ENCODE measurements at places on chromosomes 2 and 18.
A peak's percentile ranks its signal among the peaks of the same experiment; 100 is the strongest.

DNA sequence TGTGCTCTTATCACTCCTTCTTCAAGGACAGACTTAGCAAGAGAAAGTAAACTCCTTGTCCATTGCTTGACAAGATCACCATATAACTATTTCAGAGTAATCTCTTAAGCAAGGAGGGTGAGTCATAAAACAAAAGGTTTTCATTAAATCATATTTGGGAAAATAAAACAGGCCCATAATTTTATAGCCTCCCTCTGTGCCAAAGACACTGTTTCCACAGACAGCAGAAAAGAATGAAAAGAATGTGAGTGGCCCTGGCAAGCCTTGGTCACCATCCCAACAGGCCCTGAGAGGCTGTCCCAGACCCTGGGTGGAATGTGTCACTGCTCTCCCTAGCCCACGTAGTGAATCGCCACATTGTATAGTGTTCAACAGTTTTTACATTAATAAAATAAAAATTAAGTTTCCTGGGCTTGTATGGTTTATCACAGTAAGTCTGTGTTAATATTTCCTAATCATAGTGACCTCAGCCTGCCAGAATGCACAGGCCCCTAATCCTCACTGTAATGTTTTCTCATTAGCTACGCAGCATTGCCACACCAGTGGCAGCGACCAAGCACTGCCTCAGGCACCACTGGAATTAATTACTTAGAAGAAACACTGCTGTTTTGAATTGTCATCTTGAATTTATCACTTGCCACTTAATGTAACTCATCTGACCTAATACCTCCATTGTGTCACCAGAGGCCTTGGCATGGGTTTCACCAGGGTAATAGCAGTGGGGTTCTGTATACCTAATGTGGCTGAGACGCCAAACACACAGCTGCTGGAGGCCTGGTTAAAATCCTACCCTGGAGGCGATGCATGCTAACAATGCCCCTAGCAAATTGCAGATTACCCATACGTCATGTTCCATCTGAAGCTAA lies 401.9 kb downstream of the LNPK start:
- DNase-seq = no peak

- DNase-seq = no peak
Measured at GRCh38 chr18:67509741-67510391, 6.7 kb downstream of the DSEL start.

- DNase-seq = no peak
Measured at GRCh38 chr2:214244847-214245246, 166.0 kb upstream of the VWC2L start.

DNA sequence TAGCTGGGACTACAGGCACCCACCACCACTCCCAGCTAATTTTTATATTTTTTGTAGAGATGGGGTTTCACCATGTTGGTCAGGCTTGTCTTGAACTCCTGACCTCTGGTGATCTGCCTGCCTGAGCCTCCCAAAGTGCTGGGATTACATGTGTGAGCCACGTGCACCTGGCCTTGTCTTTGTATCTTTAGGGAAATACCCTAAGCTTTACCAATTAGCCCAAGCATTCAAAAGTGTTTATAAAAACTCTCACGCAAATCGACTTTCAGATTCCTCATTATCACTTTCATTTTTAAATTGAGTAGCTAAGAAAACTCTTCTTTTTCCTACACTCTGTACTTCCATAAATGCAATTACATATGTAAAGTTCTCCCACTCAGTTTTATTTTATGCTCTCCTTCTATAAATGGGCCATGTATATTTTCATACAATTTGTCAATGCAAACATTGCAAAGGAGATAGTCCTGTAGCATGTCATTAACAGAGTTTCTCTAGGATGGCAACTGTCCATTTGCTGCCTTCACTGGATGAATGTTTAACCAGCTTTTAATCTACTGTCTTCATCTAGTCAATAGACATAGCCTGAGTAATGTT lies 326.2 kb upstream of the LRATD1 start:
- DNase-seq = no peak

GRCh38 chr18:11752116-11752911 lies 63.2 kb downstream of the GNAL start:
- no peak for DNase-seq

DNA sequence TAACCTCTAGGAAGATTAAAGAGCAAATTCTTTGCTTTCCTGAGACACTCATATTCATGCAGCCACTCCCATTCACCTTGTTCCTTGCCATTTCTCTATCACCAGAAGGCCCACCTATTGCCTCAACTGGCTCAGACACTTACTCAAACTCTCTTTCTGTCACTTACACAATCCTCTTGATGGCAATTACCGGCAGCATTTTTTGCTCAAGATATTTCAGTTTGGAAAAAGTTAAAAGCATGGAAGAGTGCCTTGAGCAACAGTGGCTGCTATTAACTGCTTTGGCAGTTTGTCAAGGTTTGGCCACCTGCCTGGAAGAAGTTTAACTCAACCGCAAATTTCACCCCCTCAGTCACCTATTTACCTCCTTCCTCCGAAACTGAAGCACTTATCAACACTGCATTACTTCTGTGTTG lies 1104.0 kb upstream of the PIK3C3 start:
- no peak for DNase-seq

DNA sequence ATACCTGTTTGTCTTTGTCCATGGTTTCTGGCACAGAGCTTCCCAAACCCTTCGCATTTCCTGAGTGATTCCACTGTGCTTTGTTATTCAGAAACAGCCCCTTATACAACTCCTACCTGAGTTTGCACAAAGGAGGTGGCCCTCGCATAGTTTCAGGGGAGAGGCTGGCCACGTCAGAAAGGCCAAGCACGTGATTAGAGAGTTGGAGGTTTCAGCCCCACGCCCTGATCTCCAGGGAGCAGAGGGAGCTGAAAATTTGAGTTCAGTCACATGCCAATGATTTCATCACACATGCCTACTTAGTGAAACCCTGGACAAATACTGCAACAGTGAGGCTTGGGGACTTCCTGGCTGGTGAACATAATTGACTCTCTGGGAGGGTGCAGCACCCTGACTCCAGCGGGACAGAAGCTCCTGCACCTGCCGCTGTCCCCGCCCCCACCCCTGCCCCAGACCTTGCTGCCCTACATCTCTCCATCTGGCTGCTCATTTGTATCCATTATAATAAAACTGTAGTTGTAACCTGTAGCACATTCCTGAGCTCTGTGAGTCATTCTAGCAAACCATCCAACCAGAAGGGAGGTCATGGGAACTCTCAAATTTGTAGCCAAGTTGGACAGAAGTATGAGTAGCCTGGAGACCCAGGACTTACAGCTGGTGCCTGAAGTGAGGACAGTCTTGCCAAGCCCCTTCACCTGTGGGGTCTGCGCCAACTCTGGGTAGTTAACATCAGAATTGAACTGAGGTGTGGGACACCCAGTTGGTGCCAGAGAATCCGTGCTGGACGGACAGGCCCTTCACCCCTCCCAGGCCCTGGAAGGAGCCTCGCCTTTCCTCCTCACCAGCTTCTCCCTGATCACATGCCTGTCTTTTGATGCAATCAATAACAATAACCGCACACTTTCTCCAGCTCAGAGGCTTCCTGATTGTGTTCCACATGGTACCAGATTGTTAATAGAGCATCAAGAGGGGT lies 224.3 kb downstream of the ANAPC1 start:
- DNase-seq = no peak

DNA sequence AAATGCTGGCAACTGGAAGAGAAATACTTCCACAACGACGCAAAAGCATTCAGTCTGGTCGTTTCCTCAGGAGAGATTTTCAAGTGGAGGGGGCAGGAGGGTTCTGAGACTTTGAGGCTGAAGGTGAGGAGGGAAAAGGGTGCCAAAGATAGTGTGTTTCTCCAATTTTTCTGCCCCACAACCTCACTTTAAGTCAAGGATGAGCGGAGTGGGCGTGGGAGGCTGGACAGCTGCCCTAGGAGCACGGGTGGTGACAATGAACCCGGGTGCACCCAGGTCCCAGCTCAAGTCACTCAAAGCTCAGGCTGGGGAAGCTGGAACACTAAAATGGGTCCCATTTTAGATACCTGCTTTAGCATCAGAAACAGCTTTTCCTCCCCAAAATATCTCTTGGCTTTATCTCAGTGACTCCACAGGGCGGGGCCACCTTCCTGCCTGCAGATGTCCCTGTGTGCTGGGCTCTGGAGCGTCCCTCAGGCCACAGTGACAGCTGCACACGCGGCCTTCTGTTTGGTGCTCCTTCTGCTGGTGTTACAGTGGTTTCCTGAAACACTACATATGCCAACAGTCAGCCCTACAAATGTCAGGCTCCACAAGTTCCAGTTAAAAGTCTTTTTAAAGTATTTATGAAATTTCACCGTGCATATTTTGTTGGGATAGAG lies 1.4 kb upstream of the MBP start:
- no peak for DNase-seq

- DNase-seq = no peak
Measured at GRCh38 chr2:28539118-28539541, 43.3 kb downstream of the PLB1 start.

- DNase-seq = no peak
Measured at GRCh38 chr18:75063196-75063595, 145.7 kb downstream of the PTGR3 start.

- no peak for DNase-seq
Measured at GRCh38 chr2:104412384-104412783, 441.5 kb upstream of the POU3F3 start.

GRCh38 chr2:62857139-62857931 lies 151.8 kb downstream of the EHBP1 start:
- DNase-seq = no peak

GRCh38 chr18:36187826-36188721 lies 777 bp downstream of the MOCOS start:
- no peak for DNase-seq

GRCh38 chr2:215624423-215624829 lies 188.6 kb upstream of the FN1 start:
- no peak for DNase-seq

- DNase-seq = no peak
Measured at GRCh38 chr2:219864154-219864553, 236.7 kb downstream of the SLC4A3 start.

GRCh38 chr18:45749918-45750689 lies 26.1 kb downstream of the SLC14A1 start:
- no peak for DNase-seq

DNA sequence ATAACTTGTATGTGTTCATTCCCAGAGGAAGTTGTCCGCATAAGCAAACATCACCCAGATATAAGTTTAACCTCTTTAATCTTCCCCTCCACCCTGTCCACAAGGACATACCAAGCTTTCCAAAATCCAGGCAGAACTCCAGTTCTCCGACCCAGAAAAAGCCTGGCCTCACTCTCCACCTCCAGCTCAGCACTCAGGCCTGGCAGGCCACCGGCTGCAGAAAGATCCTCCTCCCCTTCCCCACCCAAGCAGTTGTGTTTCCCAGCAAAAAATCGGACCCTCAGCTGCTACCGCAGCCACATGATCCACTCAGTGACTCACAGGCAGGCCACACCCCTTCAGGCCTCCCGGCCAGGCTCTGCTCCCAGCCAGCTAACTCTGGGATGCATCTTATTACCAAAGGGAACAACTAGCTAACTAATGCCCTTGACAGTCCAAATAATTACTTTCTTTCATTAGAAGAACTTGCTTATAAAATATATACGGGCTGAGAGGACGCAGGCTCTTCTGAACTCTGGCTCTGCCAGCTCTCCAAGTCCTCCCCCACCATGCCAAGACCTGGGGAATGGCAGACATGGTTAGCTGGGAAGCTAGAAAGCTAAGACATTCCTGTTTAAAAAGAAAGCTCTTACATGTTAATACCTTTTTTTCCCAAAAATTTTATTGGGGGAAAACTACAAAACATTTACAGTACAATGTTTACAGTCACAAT lies 4.5 kb downstream of the ZFP36L2 start:
- no peak for DNase-seq

GRCh38 chr2:238846628-238847418 lies 1.1 kb upstream of the TWIST2 start:
- DNase-seq = no peak

GRCh38 chr2:106159866-106160785 lies 34.0 kb downstream of the UXS1 start:
- DNase-seq = peak; percentile 37

DNA sequence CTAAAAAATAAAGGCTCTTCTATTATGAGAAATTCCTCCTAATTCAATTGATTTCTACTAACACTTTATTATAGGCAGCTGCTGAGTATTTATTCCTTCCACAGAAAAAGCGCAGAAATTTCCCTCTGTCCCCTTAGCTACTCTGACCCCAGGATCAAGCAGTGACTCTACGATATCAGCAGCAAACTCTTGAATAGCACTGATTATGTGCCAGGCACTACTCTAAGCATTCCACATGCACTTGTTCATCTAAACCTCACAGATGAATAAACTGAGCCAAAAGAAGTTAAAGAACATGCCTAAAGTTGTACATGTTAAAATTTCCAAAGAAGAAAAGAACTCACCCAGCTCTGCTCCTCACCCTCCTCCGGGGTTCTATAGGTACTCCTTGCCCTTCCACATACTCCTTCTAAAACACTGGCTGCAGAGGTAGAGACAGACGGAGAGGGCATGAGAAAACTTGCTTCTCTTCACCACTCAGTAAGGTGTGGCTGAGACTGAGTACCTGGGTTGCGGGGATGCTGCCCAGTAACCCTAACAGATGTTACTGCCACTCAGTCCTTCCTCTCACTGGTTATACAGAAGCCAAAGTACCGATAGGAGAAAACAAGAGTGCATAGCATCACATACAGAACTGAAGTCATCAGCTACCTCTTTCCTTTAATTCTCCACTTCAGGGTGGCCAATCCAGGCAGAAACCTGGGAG lies 9.9 kb downstream of the C1D start:
- no peak for DNase-seq

DNA sequence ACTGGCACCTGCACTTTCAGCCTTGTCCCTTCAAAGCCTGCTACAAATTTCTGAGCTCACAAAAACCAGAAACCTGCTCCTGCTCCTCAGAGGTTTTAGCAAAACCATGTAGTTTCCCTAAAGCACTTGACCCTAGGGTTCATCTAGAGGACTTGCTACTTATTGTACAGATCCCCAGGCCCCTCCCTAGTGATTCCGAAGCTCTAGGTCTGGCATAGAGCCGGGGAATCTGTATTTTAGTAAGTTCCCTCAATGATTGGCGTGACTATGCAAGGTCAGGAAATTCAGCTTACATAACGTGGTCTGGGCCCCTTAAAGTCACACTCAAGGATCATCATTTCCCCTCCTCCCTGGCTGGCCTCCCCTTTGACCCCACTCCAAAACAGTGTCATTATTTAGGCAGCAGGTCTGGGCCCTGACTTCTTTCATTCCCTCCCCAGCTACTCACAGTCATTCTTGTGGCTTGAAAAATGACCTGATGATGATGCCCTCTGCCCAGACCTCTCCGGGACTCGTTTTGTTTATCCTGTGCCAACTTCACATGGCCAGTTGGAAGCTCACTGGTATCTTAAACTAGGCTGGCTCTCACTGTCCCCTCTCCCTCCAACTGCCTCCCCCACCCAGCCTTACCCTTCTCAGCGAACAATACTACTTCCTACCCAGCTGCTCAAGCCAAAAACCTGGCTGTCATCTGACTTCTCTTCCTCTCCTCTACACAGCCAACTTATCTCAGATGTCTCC lies 36.0 kb downstream of the WDFY1 start:
- no peak for DNase-seq
